ENCODE measurements at places on chromosomes 5 and 9.

DNA sequence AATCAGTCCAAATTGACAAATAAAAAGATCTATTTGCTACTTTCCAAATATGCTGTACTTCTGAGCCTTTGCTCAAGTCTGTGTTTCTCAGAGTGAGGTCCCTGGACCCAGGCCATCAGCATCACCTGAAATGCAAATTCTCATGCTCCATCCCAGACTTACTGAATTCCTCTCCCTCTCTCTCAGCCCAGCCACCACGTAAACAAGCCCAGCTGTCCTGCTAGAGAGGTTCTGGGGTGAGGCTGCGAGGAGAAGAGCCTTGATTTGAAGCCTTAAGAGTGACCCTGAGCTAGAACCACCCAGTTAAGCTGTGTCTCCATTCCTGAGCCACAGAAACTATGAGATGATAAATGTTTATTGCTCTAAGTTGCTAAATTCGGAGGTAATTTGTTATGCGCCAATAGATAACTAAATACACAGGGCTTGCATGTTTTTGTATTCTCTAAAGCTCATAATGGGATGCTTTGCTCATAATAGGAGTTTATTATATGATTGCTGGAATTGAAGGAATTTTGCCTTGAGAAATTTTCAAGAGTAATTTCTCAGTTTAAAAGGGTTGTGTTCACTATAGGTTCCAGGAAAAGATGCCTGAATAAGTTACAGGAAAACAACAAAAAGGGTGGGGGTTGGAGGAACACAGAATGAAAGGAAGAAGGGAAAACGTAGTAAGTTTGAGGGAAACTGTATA is 98.9 kb upstream of the SPATA31D4 start:
- DNase-seq = no peak

DNA sequence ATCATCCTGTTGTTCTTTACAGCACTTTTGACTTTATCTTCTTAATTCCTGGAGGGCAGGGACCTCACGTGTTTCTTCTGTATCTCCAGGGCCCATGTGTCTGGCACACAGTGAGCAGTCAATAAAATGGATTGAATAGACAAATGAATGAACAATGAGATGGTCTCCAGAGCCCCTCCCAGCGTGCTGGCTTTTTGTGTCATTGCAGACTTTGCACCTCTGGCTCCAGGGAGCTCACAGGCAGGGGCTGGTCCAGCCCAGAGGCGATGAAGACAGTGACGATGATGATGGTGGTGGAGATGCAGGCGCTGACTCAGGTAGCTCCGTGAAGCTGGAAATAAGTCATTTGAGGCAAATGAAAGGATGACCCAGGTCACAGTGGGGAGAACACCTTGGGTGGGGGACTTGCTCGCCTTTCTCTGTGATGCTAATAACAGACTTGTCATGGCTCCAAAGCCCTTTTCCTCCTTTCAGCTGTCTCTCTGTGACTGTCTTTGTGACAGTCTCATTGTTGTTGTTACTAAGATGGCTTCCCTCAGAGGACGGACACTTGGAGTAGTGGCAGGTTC is 30.4 kb upstream of the FABP6 start:
- no peak for DNase-seq

GRCh38 chr5:57698802-57699201 is 216.2 kb upstream of the ACTBL2 start:
- DNase-seq = no peak

- no peak for DNase-seq
These were observed 13.5 kb upstream of the DMAC1 start for GRCh38 chr9:7813030-7813429.

GRCh38 chr9:8845376-8845775 is 1045.8 kb upstream of the DMAC1 start:
- DNase-seq = peak; percentile 67

- no peak for DNase-seq
These were observed 42.8 kb downstream of the VLDLR start for GRCh38 chr9:2664174-2665065.

DNA sequence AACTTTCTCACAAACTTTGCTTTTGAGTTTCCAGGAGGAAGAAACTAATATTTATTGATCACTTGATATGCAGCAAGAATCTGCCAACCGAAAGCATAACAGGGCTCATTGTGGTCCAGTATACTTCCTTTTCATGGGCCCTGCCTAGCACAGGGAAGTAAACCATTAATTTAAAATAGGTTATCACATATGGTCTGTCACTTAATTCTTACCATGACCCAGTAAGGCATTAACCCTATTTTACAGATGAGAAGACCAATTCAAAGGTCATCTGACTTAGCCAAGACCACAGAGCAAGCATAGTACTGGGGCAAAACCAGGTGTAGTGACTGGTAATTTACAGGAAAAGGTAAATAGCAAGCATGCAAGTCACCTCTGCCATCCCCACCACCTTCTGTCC is 336.9 kb upstream of the DMAC1 start:
- no peak for DNase-seq

DNA sequence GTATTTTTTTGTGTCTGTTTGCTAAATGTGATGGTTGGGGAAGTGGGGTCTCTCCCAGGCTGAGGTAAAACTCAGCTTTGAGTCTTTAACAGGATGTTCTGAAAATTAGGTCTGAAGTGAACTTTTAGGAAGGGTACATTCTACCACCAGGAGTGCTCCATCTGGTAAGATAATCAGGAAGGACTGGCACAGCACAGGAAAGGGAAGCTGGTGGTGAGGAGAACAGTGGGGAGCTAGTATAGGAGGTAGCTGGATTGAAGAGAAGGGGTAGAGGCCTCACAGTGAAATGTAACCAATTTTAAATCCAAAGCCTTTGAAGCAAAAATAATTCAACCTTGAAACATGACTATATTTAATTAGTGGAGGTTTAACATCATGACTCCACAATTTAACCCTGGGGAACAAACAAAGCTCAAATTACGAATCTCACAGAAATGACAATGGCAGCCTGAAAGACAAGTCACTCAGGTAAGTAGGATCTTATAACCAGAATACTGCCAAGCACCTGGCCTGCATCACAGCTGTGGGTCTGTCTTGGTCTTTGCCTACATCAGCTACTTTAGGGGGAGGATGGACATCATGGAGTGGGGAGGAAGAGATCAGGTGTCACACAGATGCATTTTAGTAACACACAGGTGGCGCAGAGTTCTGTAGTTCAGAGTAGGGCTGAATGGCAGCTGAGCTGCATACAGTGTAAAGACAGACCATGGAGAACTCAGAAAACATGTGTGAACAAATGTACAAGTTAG is 445.3 kb downstream of the DMRT2 start:
- DNase-seq = no peak

- DNase-seq = no peak
These were observed 34.1 kb upstream of the GRIA1 start for GRCh38 chr5:153456354-153456753.

GRCh38 chr5:68255305-68256120 is 40.0 kb downstream of the PIK3R1 start:
- no peak for DNase-seq

DNA sequence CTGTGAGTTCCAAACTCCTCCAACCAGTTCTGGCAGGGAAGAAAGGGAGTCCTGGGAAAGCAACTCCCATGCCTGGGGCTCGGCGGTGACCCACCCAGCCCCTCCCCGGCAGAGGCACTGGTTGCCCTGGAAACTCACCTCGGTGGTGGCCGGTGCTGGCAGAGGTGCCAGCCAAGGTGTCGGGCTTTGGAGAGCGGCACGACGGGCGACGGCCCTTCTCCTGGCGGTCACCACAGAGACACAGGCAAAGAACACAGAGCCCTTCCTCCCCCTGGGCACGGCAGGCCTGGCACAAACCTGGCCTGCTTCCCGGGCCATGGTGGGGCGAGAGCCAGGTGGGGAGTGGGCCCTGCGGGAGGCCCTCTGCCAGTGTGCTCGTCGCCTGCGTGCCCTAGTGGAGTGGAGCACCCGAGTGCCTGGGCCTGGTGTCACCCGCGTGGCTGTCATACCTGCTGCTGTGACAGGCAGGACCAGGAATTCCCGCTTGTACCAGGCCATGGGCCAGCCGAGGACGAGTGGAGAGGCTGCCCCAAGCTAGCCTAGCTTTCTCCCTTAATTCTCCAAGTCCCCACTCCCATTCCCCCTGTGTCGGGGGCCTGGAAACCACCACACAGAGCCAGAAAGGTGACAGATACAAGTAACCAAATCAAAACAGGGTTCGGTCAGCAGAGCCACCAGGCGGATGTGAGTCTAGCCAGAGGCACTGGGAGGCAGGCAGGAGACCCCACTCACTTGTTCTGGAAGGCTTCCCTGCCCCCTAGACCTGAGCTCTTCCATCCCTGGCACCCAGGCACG is 8.2 kb upstream of the RALGDS start:
- no peak for DNase-seq

GRCh38 chr5:73793911-73794310 is 167.9 kb downstream of the ARHGEF28 start:
- no peak for DNase-seq

DNA sequence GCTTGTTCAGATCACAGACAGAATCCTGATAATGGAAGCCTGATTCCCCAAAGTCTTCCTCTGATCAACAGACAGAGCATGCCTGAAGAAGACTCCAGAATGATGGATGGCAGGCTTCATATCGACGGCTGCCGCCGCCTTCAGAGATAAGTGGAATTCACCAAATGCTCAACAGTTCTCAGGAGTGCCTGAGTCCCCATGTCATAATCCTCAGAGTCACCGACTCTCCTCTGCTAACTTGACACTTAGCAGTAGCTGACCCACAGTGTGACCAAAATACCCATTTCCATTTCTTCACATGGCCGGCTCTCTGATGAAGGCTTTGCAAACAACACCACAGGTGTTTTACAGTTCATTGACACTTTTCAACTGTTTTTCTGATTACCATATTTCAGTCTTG is 58.7 kb downstream of the PRDM6 start:
- no peak for DNase-seq

DNA sequence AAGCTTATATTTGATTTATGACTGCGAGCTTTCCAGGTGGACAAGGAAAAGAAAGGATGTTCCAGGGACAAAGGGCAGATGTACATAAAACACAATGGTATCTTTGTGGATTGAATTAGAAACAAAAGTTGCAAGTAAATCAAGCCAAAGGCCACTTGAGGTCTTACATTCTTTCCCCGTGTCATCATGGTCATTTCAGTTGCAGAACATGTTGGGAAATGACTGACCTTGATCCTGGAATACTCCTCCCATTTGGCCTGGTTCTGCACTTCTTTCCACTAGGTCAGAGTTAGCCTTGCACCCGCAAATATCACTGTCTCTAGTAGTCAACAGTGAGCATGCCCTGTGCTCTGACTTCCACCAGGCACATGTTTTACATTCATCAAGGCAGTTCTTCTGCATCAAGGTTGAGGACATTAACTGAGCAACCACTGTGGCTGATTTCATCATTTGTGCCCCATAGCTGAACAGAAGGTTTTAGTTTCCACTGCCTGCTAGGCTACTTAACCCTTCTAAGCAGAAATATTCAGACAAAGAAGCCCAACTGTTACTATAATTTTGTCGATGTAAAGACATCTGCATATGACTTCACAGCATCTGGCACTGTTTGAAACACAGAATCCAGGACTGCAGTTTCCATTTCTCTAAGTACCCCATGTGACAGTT is 1161.7 kb upstream of the DMAC1 start:
- no peak for DNase-seq

DNA sequence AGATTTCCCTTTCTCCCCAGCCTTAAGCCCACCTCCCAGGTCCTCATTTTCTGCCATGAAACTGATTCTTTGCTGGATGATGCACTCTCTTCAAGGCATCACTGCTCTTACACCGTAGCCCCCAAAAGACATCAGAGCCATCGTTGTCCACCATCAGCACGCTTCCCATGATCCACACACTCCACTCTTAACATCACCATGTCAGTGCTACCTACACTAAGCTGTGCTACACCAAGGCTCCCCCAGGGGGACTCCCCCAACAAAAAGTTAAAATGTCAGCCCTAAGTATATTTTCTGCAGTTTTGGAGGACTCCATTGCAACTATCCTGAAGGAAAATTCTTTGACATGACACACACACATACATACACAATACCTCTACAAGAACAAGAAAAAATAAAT is 34.1 kb upstream of the KIF2A start:
- no peak for DNase-seq

GRCh38 chr5:122499585-122499984 is 187.5 kb downstream of the SNCAIP start:
- DNase-seq = no peak

DNA sequence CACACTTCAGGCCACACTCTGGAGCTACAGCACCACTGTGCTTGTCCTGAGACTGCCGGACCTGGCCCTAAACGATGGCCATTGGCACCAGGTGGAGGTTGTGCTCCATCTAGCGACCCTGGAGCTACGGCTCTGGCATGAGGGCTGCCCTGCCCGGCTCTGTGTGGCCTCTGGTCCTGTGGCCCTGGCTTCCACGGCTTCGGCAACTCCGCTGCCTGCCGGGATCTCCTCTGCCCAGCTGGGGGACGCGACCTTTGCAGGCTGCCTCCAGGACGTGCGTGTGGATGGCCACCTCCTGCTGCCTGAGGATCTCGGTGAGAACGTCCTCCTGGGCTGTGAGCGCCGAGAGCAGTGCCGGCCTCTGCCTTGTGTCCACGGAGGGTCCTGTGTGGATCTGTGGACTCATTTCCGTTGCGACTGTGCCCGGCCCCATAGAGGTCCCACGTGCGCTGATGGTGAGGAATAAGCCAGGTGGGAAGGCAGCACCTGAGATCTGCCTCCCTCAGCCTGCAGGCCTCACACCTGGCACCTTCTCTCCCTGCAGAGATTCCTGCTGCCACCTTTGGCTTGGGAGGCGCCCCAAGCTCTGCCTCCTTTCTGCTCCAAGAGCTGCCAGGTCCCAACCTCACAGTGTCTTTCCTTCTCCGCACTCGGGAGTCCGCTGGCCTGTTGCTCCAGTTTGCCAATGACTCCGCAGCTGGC is 14.7 kb downstream of the CRB2 start:
- DNase-seq = no peak

- DNase-seq = no peak
These were observed 90.2 kb downstream of the TMEM174 start for GRCh38 chr5:73263001-73263710.

DNA sequence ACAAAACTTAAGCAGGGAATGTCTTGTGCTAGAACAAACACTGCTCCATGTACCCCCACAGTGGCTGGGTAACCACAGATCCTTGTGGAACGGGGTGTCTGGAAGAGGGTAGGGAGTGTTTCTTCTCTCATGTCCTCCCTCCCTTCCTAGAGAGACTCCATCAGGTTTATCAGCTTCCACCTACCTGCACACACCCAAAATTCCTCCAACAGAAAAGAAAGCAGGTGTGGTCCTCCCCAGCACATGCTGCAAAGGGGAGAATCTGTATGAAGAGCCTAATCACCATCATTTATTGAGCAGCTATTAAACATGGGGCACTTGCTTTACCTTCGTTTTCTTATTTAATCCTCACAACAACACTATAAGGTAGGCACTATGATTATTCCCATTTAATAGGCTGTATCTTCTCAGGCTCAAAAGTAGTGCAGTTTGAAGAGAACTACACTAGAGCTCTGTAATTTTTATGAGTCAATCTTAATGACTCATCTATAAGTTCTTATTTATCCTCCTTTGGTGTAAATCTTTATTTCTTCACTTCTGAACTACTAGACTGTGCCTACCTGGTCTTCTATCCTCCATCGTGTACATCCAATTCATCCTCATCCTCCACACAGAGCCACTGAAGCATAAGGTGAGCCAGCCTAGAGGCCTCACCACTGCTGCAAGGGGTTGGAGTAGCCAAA is 31.6 kb downstream of the C9orf40 start:
- no peak for DNase-seq

All from hippocampal formation (tissue), 2 donors.